Pancreas (tissue), 10 donors: ENCODE measurements at places on chromosomes 1 and 21. TPM values are rescaled to one million over a fixed set of nuclear protein-coding genes. Genes with fewer than 3 reads are reported as not detected.
A peak's percentile ranks its signal among the peaks of the same experiment; 100 is the strongest.

Gene PDE4B
- 3.3 TPM for total RNA-seq

Gene FBXO2
- 30.8 TPM for total RNA-seq

Gene CACNA1S
- not detected for total RNA-seq

Gene FCRL2
- total RNA-seq: not detected

GRCh38 chr21:32523988-32524719 lies 61.2 kb downstream of the TCP10L start:
- DNase-seq: no peak
- no peak overlapping the region for H3K27ac ChIP-seq
- no peaks in the 10 kb centered on the region for H3K36me3 ChIP-seq
- H3K4me3 ChIP-seq: no peak overlapping the region
- no peaks in the 10 kb centered on the region for H3K27me3 ChIP-seq
- no peaks in the 10 kb centered on the region for H3K4me1 ChIP-seq

- H3K27me3 ChIP-seq: no peaks in the 10 kb centered on the region
- H3K27ac ChIP-seq: no peak overlapping the region
- no peaks in the 10 kb centered on the region for H3K4me1 ChIP-seq
- H3K36me3 ChIP-seq: no peaks in the 10 kb centered on the region
- H3K4me3 ChIP-seq: no peak overlapping the region
Measured at GRCh38 chr1:39507230-39507928, 15.9 kb downstream of the BMP8A start.

DNA sequence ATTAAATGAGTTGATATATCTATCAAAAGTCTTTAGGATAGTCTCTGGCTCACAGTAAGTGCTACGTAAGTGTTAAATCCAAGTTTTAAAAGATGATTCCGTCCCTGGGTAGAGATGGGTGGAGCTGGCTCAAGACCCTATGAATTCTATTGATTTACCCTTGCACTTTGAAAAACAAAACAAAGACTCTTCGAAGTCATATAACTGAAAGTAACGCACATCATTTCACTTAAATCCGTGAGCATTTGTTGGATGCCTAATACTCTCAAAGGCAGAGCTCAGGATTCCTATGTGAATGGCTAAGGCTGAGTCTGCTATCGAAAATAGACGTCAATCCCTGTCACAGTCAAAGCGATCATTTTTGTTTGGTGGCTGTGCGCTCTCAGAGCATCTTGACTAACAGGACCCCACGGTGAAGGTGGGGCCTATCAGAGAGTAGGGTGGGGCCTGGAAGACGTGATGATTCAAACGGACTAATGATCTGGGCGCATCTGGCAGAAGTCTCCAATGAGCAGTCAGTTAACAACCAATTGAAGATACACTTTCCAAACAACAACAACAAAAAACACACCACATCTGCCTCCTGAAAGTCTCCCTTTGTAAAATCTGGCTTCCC lies 1.2 kb upstream of the NUCKS1 start:
- no peaks in the 10 kb centered on the region for H3K27me3 ChIP-seq
- H3K4me1 ChIP-seq: peaks cover 16% of the 10 kb centered on the region
- H3K4me3 ChIP-seq: no peak overlapping the region
- no peaks in the 10 kb centered on the region for H3K36me3 ChIP-seq
- no peak overlapping the region for H3K27ac ChIP-seq

DNA sequence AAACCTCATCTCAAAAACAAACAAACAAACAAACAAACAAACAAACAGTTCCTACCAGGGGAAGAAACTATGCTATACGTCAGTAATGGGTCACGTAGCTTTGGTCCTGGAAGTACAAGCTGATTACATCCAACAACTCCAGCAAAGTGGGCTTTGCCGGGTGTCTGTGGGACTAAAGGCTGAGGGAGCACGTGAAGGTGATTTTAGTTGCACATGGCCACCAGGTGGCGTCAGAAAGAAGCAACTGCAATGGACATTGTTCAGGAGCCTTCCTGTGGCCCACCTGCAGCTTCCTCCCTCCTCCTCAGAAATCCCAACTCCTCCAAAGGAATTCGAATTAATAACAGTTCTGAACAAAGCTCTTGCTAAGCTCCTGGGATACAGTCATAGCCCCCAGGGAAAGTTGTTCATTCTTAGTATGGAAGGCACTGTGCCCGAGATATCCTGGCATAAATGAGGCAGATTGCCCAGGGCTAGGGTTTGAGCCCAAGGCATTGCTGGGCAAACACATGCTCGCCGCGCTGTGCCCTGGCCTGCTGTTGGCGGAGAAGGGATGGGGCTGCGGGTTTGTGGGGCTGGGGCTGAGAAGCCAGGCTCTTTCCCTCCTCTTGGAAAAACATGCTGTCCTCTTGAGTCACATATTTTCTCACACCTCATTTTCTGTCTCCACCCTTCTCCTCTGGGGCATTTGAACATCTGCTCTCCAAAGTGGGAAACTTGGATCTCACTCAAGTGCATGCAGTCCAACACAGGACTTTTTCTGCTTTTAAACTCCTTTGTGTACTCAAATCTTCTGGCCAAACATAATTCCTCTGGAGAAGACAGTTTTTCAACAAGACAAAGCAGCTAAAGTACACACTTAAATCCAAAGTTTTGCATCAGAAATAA lies 28.6 kb downstream of the AKNAD1 start:
- H3K27me3 ChIP-seq: no peaks in the 10 kb centered on the region
- peak; percentile 71 for DNase-seq
- H3K27ac ChIP-seq: no peak overlapping the region
- no peaks in the 10 kb centered on the region for H3K36me3 ChIP-seq
- H3K4me3 ChIP-seq: no peak overlapping the region

- H3K4me1 ChIP-seq: peaks cover 18% of the 10 kb centered on the region
- H3K27ac ChIP-seq: no peak overlapping the region
- no peak overlapping the region for H3K4me3 ChIP-seq
- no peaks in the 10 kb centered on the region for H3K27me3 ChIP-seq
- H3K36me3 ChIP-seq: no peaks in the 10 kb centered on the region
Measured at GRCh38 chr1:205629751-205630150, 2.1 kb downstream of the ELK4 start.

DNA sequence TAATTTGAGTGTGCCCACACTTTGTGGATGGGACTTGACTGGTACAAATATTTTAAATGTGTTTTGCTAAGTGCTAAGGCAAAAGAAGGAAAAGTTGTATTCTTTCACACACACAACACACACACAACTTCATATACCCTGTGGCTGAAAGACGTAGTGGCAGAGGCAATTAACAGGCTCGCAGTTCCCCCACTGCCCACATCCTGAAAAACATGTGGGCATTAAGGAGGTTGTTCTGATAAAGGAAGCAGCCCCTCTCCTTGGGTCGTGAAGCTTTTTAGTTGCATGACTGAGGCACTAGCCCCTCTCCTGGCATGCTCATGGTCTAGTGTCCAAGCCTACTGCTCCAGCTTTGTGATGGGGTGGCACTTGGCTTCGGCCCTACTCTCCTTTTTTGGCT lies 14.3 kb upstream of the ADAM30 start:
- H3K36me3 ChIP-seq: peaks cover 14% of the 10 kb centered on the region
- no peaks in the 10 kb centered on the region for H3K4me1 ChIP-seq
- no peak overlapping the region for H3K4me3 ChIP-seq
- no peak overlapping the region for H3K27ac ChIP-seq
- H3K27me3 ChIP-seq: no peaks in the 10 kb centered on the region
- no peak for DNase-seq
